Hepatocyte (in vitro differentiated cells): ENCODE measurements at places on chromosomes 5 and 9. TPM values are rescaled to one million over a fixed set of nuclear protein-coding genes. Genes with fewer than 3 reads are reported as not detected.
A peak's percentile ranks its signal among the peaks of the same experiment; 100 is the strongest.

DNA sequence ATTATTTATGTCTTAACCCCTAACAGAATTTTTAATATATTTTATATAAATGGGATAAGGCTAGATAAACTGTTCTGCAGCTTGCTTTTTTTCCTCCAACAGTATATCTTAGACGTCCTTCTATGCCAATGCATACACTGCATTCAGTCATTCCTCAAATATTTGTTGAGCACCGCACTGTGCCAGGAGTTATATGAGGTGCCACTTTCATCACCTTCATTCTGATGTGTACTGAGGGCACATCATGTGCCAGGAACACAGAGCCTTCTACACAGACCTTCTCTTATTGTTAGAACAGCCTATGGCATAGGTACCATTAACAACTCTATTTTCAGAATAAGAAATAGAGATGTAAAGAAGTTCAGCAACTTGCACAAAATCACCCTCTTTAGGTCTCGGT is 570.1 kb downstream of the CDK5RAP2 start:
- no peak for DNase-seq

DNA sequence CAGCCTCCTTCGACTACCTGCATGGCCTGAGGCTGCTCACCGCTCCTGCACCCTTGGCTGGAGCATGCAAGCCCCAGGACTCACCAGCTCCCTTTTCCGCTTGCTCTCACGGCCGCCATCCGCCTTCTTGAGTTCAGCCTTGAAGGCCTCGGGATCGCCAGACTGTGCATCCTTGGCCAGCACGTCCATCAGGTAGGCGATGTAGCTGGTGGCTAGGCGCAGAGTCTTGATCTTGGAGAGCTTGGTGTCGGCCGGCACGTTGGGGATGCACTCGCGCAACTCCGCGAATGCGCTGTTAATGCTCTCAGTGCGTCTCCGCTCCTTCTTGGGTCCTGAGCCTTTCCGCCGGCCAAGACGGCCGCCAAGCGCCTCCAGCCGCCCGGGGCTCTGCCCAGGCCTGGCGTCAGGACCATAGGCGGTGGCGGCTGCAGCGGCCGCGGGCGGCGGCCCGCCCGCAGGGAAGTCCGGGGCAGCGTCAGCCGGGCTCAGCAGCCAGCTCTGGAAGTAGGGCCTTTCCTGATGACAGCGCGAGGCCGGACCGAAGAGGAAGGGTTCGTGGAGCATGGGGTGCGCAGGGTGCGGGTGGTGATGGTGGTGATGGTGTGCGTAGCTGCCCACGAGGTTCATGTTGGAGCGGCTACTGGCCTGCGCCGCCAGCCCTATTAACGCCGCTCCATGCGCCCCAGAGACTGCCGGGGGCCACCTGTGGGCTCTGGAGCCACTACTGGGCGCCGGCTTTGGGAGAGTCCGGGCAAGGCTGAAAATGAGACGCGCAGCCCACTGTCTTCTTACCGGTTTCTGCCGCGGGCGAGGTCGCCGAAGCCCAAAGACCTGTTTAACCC is 424 bp downstream of the HAND1 start:
- DNase-seq: peak; percentile 57

GRCh38 chr5:135110785-135111596 is 77.0 kb upstream of the PITX1 start:
- no peak for DNase-seq

DNA sequence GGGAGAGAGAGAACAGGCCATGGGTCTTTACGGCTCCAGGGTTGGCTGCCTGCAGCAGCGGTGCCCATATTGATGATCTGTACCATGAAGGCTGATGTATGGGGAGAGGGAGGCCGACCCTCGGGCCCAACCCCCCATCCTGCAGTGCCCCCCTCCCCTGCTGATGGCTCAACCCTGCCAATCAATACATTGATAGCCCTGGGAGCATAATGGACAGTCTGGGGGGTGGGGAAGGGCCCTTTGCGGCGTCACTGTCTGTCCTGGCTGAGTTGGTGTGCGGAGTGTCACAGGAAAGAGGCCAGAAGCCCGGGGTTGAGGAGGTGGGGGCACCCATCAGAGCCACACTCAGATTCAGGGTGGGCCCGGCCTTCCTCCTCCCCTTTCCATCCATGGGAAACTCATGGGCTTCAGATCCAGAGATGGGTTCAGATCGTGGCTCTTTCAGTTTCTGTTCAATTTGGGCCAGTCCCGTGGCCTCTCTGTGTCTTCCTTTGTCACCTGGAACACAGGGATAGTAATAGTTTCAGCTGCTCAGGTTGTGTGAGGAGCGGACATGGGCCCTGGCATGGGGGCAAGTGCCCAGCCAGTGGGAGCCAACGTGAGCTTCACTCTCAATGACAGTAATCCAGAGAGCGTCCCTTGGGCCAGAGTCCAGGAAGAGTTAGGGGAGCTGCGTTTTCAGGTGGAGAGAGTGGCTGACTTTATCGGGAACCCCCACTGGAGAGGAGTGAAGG is 9.5 kb downstream of the FGF18 start:
- no peak for DNase-seq

Gene TMEM174
- not detected in 2 replicates for polyA plus RNA-seq

Gene PTGER4
- polyA plus RNA-seq: 1.4 and 3.6 TPM in 2 replicates

Gene ZBTB6
- 1.9 and 2.4 TPM in 2 replicates for polyA plus RNA-seq
